ENCODE measurements at places on chromosomes 11 and 22.

DNA sequence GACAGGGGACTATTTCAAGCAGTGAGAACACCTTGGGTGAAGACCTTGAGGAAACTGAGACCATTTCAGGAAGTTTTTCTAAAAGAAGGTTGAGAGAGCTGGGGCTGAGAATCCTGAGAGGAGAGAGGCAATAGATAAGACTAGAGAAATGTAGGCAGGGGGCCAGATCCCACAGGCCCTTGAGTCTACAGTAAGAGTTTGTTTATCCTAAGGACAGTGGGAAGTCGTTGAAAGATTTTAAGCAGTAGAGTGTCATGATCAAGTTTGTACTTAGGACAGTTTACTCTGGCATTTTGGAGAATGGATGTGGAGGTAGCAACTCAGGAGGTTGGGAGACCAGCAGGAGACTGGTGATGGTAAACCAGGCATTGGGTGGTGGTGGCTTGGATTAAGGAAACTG is 17.1 kb downstream of the HSD17B12 start:
- no peak for DNase-seq

GRCh38 chr22:27870234-27871191 is 48.5 kb downstream of the PITPNB start:
- DNase-seq, result no peak

DNA sequence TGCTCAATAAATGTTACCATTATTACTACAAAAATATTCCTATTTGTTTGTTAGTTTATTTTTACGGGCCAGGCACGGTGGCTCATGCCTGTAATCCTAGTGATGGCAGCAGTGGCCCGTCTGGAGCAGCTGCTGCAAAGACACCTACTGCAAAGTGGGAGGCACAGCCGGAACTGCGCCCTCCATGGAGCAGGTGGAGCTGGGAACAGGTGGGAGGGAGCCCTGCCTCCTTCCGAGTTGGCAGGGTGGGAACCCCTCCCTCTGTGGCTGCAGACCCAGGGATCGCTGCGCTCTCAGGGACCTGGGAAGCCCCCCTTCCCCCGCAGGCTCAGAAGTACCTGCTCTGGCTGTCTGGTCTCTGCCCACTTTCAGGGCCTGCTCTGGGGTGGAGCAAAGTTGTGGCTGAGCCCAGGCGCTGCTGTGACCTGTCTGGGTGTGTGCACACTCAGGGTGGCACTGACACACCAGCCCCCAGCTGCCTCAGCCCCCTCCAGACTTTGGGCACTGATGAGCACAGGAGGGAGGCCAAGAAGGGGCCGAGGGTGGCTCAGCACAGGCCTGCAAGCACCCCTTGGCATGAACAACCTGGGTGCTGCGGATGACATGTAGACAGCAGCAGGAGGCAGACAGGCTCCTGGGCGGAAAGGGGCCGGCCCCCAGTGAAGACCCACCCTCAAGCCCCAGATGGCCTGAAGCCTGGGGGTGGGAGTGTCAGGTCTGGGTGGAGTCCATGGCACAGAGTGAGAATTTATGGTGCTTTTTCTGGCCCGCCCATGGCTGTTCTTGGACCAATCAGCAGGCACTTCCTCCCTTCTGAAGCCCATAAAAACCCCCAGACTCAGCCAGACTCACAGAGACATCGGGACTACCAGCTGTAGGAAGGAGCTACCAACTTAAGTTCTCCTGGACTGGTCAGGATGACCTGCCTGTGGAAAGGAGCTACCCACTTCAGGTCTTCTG is 103.7 kb upstream of the CLMP start:
- no peak for DNase-seq

- no peak for DNase-seq
Observed at GRCh38 chr22:49142296-49142695, 685.4 kb downstream of the BRD1 start.

- DNase-seq, result no peak
Observed at GRCh38 chr11:62267576-62267975, 2.4 kb upstream of the SCGB2A2 start.

DNA sequence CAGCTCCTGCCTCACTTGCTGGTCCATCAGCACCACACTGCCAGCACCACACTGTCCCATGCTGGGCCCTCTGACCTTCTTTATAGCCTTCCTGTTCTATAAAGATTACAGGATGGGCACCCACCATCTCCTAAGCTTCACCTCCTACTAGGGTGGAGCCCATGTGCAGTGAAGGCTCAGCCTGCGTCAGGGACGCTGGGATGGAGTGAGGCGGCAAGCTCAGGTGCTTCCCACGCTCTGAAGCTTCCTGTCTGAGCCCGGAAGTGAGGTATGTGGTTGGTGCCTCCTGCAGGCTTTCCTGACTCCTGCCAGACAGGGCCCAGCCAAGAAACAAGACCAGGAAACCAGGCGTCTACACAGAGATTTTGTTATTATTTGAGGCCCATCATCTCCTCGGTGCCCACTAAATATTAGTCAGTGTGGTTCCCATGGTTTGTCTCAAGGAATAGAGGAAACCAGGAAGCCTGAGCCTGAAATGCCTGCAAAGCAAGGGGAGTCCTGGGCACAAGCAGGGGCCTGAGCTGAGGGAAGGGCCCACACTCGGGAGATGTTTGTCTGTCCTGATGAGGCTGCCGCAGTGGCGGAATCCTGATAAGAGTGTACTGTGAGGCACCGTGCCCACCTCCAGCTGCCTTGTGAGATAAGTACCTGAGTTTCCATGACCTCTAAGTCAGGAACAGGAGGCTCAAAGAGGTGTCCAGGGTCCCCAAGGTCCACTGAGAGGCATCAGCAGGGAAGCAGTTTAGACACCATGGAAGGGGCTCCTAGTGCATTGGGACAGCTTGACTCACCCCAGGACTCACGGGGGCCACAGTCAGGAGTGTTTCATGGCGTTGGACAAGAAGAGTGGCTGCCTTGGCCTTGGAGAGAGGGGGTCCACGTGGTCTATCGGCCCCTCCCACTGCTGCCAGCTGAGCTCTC is 22.0 kb downstream of the RSPH14 start:
- DNase-seq, result no peak

DNA sequence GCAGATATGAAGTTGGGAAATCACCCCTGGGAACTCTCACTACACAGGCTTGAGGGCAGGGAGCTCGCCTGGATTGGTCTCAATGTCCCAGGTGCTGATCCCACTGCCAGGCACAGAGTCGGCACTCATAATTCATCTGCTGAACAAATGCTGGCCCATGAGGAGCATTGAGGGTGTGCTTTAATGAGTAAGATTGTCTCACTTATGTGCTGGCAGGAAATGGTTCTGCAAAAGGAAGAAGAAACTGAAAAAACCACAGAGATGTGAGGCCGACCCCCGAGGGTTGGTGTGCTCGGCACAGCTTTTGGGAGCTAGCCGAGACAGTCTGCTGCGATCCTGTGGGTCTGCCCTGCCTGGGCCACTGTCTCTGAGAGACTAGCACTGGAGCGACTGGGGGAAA is 9.4 kb downstream of the PLAAT2 start:
- no peak for DNase-seq

DNA sequence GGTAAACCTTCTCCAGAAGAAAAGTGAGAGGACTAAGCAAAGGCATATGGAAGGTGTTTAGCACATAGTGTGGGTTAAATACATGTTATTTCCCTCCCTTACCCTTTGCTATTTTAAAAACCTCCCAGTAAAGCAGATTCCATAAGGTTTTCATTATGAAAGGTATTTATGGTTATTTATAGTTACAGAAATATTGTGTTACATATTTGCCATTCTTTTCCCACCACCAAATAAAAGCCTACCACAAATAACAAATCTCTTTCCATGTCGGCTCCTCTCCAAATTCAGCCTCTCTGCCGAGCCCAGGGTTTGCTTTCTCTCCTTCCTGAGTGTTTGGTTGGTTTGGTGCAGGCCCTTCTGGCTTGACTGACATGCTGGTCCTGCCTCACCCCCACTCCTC is 64.4 kb downstream of the INSC start:
- no peak for DNase-seq

- no peak for DNase-seq
Observed at GRCh38 chr22:23291806-23292452, 111.6 kb downstream of the BCR start.

DNA sequence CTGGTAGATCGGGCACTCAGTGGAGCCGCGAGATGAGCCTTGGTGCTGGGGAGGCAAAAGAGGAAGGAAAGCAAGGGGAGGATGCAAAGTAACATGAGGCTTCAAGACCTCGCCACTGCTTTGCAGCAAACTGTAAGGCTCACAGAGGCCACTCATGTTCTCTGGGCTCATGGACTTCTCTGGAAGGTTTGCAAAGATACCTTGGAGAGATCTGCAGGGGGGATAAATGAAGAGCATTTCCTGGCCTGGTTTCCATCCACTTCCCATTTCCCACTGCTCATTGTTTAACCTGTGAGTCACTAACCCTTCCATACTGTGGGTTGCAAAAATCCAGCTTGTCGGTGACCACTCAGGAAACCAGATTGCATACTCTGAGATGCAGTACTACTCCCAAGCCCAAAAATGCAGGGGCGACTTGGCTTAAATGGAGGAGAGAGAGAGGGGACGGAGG is 38.5 kb downstream of the OSBP2 start:
- DNase-seq, result no peak

DNA sequence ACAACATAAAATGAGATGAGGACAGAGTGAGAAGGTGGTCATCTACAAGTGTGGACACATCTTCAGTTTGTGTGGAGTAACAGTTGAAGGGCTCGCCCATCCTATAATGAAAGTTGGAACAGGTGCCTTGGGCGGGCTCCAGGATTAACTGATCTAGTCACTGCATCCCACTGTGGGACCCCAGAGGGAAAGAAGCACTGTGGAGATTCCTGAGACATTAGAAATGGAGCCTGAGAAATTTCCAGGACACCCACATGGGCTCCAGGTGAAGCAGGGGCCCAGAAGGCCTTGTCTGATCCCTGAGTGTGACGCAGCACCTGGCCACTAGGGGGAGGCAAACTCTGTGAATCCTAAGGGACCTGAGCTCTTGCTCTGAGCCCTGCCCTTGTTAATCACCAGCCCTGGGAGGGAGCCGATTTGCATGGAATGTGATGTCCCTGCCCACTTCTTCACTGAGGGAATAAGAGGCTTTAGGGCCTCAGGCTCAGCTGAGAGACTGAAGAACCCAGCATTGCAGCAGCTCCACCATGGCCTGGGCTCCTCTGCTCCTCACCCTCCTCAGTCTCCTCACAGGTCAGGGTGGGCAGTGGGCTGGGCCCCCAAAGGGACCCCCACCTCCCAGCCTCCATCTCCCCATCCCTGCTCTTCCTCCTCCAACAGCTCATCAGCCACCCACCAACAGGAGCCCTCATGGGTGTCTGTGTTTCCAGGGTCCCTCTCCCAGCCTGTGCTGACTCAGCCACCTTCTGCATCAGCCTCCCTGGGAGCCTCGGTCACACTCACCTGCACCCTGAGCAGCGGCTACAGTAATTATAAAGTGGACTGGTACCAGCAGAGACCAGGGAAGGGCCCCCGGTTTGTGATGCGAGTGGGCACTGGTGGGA is 98.4 kb downstream of the VPREB1 start:
- peak; percentile 77 for DNase-seq

GRCh38 chr11:119426142-119426541 is 3.2 kb upstream of the THY1 start:
- no peak for DNase-seq

- peak; percentile 30 for DNase-seq
Observed at GRCh38 chr11:6531267-6531752, 34.2 kb downstream of the DNHD1 start.
